Type B pancreatic cell (in vitro differentiated cells): ENCODE measurements at places on chromosomes 4 and X.

DNA sequence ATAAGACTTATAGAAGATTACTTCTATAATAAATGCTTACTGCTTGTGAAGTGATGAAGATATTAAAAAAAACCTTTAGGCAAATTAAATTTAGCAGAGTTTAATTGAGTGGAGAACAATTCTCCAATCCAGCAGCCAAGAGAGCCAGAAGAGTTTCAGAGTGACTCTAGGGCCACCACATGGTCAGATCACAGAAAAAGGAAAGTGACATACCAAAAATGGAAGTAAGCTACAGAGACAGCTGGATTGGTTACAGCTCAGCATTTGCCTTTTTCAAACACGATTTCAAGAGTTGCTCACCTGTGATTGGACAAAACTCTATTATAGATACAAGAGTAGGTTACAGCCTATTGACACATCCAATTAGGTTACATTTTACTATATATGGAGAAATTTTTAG, 79.0 kb upstream of the TRAM1L1 start:
- DNase-seq, result no peak

DNA sequence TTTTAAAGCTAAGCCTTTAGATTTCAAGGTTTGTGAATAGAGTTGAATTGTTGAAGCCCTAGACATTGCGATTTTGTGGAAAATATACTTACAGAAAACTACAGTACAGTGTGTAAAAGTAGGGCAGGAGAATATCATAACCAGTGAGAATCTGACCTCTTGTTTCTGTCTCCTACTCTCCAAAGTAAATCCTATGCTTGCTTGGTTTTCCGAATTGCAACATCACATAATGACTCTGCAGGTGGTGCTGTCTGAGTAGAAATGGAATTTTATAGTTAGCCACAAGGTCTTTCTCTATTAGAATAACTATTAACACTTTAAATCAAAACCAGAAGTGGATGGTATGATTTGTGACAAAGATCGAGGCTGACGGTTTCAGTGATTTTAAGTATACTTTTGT, 505.6 kb downstream of the RAPGEF2 start:
- DNase-seq, result no peak

GRCh38 chr4:57119054-57119651, 9.0 kb upstream of the IGFBP7 start:
- no peak for DNase-seq

GRCh38 chr4:16827045-16827444, 71.4 kb downstream of the LDB2 start:
- DNase-seq, result no peak

GRCh38 chr4:8401665-8402064, 38.9 kb downstream of the ACOX3 start:
- no peak for DNase-seq

GRCh38 chrX:98646351-98646750, 1762.6 kb downstream of the RPA4 start:
- no peak for DNase-seq

GRCh38 chrX:56228914-56229313, 3.2 kb upstream of the KLF8 start:
- DNase-seq, result no peak

DNA sequence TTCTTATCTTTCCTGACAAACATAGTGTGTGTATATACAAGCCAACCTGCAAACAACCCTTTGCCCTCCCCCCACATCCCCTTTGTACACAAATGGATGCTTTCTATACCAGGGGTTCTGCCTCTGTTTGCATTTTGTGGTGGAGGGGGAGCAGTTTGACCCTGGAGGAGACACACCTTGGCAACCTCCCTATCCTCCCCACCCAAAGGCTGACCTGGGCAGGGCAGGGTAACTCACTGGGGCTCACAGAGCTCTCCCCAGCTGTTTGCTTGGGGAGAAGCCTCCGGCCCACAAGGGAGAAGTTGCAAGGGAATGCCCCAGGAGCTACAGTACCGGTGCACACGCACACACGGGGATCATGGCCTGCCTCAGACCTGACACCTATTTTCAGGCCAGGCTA, 372.6 kb downstream of the BCOR start:
- no peak for DNase-seq

DNA sequence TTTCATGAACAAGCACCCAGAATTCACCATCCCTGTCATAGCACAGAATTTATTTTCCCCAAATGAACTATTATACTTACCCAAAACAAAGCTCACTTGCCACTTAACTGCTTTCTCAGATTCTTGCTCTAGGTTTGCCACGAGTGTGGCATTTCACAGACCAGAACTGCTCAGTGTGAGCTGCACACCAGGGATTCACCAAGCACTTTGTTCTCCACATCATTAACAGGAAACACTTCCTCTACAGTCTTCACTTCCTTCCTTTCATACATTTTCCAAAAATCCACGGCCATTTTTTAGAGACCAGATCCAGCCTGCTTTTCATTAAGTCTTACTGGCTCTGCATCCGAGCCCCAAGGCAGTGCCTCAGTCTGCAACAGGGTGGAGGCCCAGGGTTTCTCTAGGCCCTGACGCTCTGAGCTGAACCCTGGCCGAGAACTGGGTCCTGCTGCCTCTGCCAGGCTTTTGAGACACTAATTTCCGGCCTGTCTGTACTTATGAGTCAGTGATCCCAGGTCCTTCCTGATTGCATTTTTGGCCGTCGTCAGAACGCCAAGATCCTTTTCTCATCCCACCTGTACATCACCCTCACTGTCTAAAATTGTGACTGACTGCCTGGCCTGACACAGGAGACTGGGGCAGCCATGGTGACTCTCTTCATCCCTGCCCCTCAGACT, 67.6 kb upstream of the MTNR1A start:
- no peak for DNase-seq

- DNase-seq, result no peak
Observed at GRCh38 chrX:97668126-97668525, 784.4 kb downstream of the RPA4 start.

DNA sequence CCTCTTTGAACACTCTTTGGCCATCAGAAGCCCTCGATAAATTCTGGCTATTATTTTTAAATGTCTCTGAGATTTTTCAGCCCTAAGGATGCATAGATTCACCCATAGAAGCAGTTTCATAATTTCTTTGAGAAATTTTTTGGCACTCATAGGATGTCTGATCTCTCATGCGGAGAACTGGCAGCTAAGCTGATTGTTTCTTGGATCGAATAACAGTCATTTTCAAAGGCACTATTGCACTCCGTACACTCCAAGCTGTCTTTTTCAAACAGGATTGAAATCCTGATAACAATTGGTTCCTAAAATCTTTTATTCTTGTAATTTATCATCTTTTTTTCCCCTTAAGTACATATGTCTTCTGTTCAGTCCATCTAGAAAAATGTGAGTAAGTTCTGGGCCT, 411.9 kb downstream of the SPOCK3 start:
- DNase-seq, result no peak

GRCh38 chr4:184012937-184013336, 107.8 kb downstream of the STOX2 start:
- DNase-seq, result no peak

- no peak for DNase-seq
Observed at GRCh38 chr4:174714393-174715211, 114.4 kb downstream of the GLRA3 start.
